ENCODE measurements at places on chromosomes 1 and 21. TPM values are rescaled to one million over a fixed set of nuclear protein-coding genes. Genes with fewer than 3 reads are reported as not detected.

GRCh38 chr1:39777306-39777705 is 6.2 kb upstream of the OXCT2 start:
- no peak for DNase-seq

ZNF678 gene
- 4.7 TPM for total RNA-seq

DNA sequence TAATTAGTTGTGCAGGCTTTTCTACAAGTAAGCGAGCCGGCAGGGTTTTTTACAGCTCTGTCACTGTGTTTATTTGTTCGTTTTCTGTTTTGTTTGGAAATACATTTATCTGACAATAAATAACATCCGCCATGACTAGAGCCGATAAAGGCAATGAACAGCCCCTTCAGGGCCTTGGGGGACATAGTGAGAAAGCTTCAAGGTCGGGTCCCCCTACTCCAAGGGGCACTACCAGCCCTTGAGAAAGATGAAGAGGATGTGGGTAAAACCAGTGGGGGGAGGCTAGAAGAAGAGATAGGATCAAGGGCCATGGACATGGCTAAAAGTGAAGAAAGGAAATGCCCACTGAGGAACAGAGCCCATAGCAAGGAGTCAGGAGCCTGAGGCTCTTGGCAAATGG is 38.5 kb upstream of the CTTNBP2NL start:
- no peak for DNase-seq

VN1R5 gene
- not detected for total RNA-seq

DNA sequence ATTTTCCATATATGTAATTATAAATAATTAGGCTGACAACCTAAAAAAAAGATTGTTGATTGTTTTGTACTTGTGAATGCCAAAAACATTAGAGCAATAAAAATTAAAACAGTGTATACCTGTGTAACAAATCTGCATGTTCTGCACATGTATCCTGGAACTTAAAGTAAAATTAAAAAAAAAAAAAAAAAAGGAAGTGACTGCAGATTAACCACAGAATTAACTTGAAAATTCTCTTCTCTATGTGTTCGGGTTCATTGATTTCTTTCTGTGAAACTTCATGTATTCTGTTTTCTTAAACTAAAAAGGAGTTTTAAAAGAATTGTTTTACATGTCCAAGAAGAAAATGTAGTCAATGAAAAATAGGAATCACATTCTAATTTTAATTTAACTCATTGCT is 95.7 kb downstream of the FASLG start:
- no peak for DNase-seq

DNA sequence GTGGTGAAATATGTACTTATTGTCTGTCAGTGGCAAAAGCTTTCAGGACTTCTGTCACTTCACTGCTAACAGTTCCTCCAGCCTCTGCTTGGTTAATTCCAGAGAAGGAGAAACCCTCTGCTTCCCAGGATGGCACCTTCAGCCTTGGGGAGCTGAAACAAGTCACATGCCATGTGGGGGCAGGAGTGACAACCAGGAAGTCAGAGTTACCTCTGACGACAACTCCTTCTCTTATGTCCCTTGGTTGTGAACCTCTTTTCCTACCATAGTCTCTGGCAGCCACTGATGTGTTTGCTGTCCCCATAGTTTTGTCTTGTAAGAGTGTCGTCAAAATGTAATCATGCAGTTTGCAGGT is 53.6 kb downstream of the FCRL5 start:
- no peak for DNase-seq

All from left cardiac atrium (tissue), 4 donors.